ENCODE measurements at places on chromosomes 6 and 20. TPM values are rescaled to one million over a fixed set of nuclear protein-coding genes. Genes with fewer than 3 reads are reported as not detected.

The IPCEF1 gene
- total RNA-seq: 6.7 TPM

The KIF6 gene
- 0.10 TPM for total RNA-seq

The LTB gene
- 2,468 TPM for total RNA-seq

The SULF2 gene
- total RNA-seq: 0.71 TPM

The MAN1A1 gene
- total RNA-seq: 28.1 TPM

The TCF21 gene
- total RNA-seq: not detected

Data from T-helper 1 cell treated with Interleukin-12 subunit alpha and Interleukin-12 subunit beta and Interleukin-4 antibody, amounts not matched to agents 30 ng/mL and 1 ng/mL, for 36 hours (primary cell).